ENCODE measurements at places on chromosomes 7 and 10.

DNA sequence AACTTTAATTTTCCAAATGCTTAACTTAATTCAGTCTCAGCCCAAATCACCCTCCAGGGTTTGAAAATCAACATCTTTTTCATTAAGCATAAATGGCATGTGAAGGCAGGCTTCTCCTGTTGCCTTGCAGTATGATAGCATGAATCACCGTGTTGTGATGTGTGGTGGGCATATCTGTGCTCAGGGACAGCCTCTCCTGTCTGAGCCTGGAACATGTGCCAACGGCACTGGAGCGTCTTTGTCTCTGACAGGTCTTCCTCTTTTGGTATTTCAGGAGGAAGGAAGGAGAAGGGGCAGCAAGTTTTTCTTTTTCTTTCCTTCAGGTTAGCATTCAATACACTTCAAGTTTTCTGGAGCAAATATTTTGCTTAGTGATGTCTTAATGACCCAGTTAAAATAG is 57.6 kb downstream of the LRGUK start:
- DNase-seq = no peak

- DNase-seq = no peak
These were observed 14.0 kb upstream of the ENTPD1 start for GRCh38 chr10:95741807-95742467.

- no peak for DNase-seq
These were observed 64.9 kb downstream of the ZNF92 start for GRCh38 chr7:65438598-65438997.

DNA sequence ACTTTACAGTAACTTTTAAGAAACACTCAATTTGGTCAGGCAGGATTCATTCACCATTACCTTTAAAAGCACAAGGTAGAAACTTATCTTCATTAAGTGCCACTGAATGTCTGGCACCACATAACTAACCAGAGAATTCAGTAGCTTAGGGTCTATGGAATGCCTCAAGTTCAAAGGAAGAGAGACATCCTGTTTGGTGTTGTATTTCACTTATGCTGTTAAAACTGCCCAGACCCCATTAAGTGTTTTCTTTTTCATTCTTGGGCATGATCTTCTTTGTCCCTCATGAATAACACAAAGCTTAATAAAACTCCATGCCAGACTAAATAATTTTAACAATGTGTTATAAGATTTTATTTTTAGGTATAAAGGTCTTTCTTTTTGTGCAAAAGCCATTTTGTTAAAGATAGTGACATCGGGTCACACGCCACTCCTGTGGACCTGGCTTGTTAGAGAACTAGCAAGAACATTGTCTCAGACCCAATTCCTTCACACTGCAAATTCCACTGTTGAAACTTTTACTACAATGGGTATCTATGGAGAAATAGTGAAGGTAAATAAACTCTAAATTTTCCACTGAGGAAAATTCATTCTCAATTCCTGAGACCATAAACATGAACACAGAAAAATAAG is 221.0 kb downstream of the TWIST1 start:
- DNase-seq = no peak

GRCh38 chr10:43194266-43194665 is 56.0 kb downstream of the CSGALNACT2 start:
- no peak for DNase-seq

- DNase-seq = peak; percentile 76
These were observed 652.8 kb downstream of the KCNMA1 start for GRCh38 chr10:76984559-76985443.

DNA sequence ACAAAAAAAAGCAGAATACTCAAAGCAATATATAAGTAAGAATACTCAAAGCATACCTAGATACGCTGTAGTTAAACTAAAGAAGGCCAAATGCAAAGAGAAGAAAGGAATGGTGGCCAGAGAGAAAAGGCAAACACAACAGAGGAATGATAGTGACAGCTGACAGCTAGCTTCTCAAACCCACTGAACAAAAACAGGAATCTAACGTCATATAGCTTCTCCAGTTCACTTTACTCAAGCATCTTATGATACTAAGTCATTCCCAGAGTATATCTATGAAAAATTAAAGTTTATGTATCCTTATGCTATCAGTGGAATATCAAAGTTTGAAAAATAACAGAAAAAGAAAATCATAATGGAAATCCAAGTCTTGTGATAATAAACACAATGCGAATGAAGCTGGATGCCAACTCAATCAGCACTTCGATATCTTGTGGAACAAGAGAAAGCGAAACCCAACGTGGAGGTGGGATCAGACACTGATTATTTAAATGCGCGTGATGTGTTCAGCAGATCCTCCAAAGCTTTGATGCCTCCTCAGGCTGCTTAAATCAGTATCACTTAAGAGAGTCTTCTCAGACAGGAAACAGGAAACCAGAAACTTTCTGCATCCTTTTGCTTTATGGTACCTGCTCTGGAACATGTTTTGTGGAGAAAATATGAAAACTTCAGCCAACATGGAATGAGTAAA is 102.8 kb downstream of the PIP4K2A start:
- peak; percentile 86 for DNase-seq

GRCh38 chr7:86444245-86444644 is 199.5 kb upstream of the GRM3 start:
- DNase-seq = no peak

- DNase-seq = peak; percentile 85
These were observed 39.1 kb downstream of the VOPP1 start for GRCh38 chr7:55533050-55533728.

DNA sequence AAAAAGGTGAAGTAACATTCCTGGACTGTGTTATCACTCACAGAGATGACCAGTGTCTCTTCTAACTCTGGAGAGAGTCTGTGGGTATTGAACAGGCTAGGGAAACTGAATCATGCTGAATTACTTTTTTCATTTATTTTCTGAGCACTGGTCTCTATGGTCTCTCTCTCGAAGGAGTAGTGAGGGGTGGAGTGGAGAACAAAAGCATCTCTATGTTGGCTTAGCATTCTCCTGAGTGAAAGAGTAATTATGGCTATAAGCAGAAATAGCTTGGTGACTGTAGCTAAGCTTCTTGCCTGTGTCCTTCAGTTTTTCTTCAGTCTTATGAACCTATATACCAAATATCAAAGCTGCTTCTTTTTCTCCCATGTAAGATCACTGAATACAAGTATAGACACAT is 64.6 kb upstream of the PTN start:
- DNase-seq = no peak

- DNase-seq = no peak
These were observed 279.8 kb downstream of the CAMK1D start for GRCh38 chr10:12628964-12629766.

DNA sequence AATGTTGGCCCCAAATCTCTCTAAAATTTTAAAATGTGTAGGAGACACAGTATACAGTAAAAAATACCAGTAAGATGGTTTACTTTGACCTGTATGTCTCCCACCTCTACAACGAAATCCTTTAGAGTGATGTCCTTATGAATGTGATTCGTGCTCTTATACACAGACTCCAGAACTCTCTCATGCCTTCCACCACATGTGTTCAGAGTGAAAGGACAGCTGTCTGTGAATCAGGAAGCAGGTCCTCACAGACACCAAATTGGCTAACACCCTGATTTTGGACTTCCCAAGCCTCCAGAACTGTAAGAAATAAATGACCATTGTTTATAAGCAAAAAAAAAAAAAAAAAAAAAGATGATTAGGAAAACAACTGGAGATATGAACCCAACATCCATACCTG is 35.2 kb downstream of the RNF133 start:
- DNase-seq = no peak

DNA sequence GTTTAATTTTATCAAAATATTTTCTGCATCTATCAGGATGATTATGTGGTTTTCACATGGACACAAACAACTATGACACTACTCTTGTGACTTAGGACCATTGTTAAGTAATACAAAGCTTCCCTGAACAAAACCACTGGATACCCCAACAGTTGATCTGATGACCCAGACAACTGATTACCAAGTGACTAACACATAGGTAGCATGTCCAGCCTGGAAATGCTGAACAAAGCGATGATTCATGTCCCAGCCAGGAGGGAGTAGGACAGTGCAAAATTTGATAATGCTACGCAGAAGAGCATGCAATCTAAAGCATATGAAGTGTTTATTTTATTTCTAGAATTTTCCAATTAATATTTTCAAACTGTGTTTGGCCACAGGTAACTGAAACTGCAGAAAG is 8.9 kb upstream of the PNLIP start:
- DNase-seq = no peak

GRCh38 chr10:50809596-50809995 is 69.9 kb downstream of the ASAH2B start:
- DNase-seq = no peak

DNA sequence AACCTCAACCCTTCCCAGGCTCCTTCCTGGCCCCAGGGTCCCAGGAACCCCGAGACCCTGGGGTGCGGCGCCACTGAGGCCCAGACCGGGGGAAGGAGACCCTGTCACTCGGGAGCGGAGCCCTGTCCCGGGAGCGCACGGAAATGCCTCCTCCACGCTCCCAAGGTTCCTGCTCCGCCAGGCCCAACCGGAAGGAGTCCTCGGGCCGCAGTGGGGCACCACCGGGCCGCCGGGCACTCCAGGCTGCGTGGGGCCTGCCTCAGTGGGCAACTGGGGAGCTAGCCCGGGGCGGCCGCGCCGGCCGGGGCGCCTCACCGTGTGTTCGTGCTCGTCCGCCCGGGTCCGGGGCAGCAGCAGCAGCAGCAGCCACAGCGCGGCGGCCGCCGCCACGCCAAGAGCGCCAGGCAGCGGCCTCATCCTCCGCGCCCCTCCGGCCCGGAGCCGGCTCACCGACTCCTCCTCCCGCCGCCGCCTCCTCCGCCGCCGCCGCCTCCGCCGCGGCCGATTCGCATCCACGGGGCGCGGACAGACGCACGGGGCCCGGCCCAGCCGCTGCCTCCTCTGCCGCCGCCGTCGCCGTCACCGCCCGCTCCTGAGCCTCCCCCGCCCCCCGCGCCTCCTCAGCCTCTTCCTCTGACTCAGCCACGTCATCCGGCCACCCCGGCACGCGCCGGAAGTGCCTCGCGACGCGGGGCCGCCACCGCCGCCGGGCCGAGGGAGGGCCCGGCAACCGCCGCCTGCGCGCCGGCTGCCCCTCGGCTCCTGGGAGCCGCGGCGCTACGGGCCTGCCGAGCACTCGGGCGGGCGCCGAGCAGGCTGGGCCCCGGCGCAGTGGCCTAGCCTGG is at the start of gene TM9SF3:
TSS of gene TM9SF3 (minus strand) at position 594 of the 845 bp plus-strand sequence. CDS start at position 417, 177 bp downstream.
- peak; percentile 95 for DNase-seq

DNA sequence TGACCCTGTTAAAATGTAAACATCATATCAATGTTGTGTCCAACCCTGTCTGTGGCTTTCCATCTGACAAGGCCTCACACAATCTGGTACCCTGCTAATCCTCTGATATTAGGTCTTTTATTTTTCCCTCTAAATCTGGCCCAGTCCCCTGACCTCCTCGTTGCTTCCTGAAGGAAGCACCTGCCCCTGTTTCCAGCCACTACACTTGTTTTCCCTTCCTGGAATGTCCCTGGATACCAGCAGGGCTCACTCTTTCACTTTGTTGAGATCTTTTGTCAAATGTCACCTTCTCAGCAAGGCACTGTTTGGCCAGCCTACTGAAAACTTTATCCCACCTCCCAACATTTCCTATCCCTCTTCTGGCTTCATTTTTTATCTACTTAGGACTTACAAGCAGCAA is 2.1 kb downstream of the SAMD9L start:
- DNase-seq = no peak

DNA sequence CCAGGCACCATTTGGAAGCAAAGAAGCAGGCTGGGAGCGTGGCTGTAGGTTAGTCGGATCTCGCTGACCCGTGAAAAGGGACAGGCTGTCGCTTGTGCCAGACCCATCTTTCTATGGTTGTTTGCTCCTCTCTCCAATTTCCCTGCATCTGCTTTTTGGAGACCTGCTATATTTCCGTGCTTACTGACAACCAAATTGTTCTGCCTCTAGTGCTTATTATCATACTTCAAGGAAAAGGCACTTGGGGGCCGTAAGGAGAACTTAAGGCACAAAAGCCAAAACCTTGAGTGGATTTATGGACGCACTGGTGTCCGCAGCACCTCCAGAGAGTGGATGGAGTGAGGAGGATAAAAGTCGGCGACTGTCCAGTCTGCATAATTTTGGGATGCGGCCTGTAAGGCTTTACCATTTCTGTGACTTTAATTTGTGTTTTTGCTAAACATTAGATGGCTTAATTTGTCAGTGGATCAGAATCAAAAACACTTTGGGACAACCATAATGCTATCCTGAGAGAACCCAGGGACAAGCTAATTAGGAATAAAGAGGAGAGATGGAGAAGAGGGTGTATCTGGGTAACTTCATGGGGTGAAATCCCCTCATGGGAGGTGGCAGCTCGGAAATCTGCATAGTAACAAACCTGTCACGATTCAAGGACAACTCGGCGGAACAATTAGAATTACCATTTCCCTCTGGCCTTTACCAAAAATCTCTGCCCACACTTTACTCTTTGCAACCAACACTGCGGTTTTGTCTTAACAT is 206.7 kb downstream of the HDAC9 start:
- no peak for DNase-seq

DNA sequence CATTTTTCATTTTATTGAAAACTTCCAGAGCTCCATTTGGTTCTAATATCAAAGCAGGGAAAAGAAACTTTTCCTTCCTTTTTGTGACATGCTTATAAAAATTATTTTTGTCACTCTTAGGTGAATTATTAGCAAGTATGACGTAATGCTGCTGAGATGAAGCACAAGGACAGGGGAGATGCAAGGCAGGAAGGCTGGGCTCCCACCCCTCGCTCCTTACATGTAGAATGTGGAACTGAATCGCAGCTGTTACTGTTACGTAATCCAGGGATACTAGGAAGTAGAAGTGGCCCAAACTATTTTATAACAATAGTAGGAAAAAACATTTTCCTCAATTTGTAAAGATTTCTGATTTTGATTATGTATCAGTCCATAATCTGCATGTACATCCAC is 17.1 kb upstream of the GTPBP4 start:
- no peak for DNase-seq

DNA sequence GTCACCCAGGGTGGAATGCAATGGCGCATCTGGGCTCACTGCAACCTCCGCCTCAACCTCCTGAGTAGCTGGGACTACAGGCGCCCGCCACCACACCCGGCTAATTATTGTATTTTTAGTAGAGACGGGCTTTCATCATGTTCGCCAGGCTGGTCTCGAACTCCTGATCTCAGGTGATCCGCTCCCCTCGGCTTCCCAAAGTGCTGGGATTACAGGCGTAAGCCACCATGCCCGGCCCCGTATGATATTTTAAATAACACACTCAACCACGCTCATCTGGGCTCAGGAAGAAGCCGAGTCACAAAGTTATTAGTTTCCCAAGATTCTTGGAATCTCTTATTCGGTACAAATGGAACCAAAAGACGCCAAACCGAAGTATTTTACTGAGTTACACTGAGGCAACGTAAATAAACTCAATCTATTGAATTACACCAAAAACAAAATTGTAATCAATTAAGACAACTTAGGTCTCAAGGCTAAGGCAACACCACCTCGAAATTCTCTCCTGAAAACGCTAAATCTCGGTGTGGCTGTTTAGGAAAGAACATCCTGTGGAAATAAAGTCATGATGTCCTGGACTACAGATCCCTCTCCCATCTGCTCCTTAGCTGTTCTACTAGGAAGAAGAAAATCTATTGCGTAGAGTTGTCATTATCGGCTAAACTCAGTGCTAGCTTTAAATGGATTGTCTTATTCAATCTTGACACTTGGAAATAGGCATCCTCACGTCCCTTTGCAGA is 910 bp downstream of the ARHGAP19 start:
- DNase-seq = no peak

- no peak for DNase-seq
These were observed 171.0 kb downstream of the PPP1R17 start for GRCh38 chr7:31858055-31858454.

GRCh38 chr10:73220989-73221388 is 26.1 kb downstream of the DNAJC9 start:
- no peak for DNase-seq

GRCh38 chr10:131733596-131733995 is 167.2 kb upstream of the PPP2R2D start:
- no peak for DNase-seq
